ENCODE measurements at places on chromosomes 16 and 17.

- no peak for DNase-seq
Measured at GRCh38 chr17:14940108-14940937, 324.8 kb downstream of the PMP22 start.

DNA sequence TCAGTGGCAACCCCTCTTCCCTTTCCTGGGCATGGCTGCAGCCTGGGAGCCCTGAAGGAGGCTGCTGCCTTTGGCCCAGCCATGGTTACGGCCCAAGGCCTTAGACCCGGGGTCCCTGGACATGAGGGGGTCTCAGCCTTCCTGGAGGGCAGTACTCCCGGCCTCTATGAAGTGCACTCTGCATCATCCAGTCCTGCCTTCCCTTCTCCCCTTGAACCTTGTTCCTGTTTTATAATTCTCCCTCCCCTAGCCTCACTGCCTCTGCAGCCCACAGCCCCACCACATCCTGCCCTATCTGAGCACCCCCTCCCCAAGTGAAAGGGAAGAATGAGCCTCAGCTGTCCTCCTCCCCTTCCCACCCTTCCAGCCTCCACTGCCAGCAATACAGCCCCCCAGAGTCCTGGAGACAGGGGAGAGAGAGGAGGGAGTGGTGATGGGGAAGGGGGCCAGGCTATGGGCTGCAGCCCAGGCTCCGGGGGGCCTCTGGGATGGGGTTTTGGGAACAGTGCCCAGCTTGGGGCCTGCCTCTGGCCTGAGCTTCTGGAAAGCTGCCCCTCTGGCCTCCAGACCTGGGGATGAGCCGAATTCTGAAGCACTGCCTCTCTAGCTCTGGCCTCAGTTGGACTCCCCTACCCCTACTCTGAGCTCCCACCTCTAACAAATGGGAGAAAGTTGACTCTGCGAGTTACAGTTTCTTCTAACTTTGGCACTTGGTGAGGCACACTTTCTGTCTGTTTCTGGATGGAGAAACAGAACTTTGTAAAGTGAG, 7.6 kb downstream of the CCR7 start:
- DNase-seq = no peak

GRCh38 chr17:8018436-8018835, 16.0 kb downstream of the GUCY2D start:
- DNase-seq = no peak

DNA sequence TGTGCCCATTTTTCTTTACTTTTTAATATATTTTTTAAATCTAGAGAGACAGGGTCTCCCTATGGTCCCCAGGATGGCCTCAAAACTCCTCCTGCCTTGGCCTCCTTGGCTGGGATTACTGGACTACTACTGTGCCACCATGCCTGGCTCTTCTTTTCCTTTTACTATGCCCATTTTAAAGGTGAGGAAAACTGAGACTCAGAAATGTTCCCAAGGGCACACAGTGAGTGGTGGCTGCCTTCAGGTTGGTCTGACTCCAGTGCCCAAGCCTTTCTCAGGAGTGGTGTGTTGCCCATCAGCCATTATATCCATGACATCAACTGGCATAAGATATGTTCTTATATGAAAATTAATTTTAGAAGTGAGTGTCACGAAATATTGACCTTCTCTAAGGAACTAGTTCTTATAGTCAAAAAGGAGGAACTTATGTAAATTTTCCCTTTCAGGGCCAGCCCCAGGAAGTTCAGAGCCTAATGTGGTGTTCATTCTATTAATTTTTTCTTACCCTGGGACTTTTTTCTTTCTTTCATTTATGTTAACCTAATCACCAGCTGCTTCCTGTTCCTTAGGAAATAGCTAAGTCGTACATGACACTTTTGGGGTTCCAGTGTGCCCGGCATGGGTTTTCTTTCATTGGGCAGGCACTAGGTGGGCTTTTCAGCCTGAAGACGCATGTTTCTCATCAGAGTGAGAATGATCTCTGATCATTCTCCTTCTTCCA, 17.9 kb upstream of the SPN start:
- no peak for DNase-seq

- no peak for DNase-seq
Measured at GRCh38 chr17:72574675-72575510, 454.1 kb downstream of the SOX9 start.

- no peak for DNase-seq
Measured at GRCh38 chr17:57984936-57985674, 2.9 kb downstream of the VEZF1 start.

DNA sequence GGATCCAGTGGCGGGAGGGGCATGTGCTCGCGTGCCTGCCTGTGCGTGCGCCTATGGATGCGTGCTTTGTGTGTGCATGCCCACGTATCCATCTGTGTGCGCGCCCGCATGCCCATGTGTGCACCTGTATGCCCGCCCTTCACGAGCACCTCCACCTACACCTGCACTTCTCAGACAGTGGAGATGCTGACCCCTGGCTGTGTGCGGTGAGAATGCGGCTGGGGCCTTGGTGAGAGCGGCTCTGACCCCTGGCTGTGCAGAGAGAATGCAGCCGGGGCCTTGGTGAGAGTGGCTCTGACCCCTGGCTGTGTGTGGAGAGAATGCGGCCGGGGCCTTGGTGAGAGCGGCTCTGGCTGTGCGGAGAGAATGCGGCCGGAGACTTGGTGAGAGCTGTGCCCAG, 33.9 kb downstream of the AXIN1 start:
- peak; percentile 18 for DNase-seq

DNA sequence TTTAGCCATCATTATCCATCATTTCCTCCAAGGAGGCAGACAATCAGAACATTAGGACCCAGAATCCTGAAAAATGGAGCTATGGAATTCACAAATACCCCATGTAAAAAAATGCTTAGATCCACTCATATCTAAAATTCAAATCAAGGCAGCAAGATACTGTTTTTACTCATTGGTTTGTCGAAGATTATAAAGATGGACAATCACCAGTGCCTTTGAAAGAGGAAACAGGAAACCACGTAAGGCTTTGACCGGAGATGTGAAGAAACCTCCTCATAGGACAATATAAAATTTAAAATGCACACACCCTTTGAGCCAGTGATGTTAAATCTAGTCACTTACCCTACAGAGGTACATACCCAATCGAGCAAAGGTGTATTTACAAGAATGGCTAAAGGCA, 130.0 kb downstream of the XYLT1 start:
- no peak for DNase-seq

DNA sequence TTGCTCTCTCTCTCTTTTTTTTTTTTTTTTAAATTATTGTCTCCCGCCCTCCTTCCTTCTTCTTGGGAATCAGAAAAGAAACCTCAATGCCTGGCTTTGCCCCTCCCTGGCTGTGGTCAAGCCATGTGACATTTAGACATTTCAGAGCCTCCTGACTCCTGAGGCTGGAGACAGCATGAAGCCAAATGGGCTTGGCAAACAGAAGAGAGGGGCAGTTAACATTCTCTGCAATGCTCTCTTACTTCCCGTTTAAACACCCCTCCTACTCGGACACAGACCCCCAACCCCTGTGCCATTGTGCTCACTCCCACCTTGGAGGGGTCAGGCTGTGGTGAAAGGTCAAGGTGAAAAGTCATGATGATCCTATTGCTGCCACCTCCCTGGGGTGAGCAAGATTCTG, 14.7 kb upstream of the MEOX1 start:
- DNase-seq = no peak

- no peak for DNase-seq
Measured at GRCh38 chr17:42284024-42284369, 4.3 kb upstream of the STAT5A start.

DNA sequence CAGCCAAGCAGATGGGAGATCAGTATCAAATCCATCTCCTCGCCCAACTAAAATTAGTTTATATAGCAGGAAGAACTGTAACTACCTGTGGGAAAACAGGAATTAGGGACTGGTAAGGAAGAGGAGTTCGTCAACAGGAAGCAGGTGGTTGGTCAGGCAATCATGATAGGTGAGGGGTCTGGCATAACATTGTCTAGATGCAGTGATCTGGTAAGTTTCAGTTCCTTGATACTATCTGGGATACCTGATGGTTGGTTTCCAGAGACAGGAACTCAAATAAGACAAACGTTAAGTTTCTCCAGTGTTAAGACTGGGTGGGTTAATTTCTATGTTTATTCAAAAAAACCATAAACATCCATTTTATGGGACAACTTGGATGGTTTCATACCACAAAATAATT, 53.8 kb downstream of the CEP112 start:
- DNase-seq = no peak

DNA sequence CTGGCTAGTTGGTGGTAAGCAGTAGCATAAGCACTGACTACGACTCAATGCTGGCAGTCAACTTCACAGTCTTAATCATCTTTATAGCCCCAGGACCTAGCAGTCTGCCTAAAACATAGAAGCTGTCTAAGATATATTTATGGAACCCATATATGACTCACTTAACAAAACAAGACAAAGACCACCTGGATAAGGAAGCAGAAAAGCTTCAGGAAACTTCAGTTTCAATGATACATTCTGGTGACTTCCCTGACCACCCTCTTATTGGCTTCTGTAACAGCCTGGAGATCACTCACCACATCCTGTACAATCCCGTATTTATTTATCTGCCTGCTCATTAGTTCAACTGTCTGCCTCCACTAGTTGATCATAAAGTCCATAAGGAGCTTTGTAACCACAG, 95.5 kb downstream of the PMP22 start:
- DNase-seq = no peak

GRCh38 chr16:13956635-13957196, 36.8 kb downstream of the ERCC4 start:
- no peak for DNase-seq

- no peak for DNase-seq
Measured at GRCh38 chr16:22358000-22358399, 16.4 kb downstream of the CDR2 start.

DNA sequence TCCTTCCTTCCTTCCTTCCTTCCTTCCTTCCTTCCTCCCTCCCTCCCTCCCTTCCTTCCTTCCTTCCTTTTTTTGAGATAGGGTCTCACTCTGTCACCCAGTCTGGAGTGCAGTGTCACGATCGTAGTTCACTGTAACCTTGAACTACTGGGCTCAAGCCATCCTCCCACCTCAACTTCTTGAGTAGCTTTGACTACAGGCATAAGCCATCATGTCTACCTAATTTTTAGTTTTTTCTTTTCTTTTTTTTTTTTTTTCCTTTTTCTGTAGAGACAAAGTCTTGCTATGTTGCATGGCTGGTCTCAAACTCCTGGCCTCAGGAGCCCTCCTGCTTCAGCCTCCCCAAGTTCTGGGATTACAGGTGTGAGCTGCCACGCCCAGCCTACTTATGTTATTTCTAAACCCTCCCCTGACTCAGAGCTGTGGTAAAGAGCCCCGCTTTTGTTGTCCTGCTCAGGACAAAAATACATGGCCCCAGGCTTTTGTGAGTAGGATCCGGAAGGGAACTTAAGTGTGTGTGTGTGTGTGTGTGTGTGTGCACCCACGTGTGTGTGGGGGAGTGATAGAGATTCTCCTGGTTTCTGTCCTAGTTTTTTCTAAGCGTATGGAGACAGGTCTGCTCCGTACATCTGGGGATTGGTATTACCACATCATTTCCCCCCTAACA, 67.1 kb downstream of the PRKCB start:
- no peak for DNase-seq

DNA sequence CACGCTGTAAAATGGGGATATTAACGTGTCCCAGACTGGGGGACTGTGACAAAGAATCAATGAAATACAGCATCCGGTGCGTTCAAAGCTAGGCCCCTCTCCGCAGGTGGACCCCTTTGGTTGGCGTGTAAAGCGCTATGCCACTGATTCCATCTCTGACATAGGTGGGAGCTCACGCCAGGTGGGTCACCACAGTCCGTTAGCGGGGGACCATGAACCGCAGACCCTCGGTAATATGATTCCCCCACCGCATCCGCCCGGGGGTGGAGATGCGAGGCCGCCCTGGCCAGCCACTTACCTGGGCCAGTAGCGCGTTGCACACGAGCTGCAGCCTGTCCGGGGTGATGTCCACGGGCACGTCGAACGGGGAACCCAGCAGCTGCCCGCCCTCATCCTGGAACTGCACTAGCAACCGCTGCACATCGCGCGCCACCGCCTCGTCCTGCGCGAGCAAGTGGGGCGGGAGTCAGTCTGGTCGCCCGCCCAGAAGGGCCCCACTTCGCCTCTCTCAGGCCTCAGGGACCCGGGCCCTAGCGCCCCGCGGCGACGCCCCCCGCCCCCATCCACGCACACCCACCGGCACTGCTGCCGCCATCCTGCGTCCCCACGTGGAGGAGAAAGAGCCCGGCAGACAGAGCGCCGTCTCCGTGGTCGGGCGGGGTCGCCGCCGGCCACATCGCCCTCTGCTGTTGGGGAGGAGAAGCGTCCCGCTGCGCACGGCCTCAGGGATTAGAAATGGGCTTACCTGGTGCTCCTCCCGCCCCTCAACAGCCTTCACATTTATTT, at the start of gene NLE1:
TSS of gene NLE1 (minus strand) at position 623 of the 786 bp plus-strand sequence. CDS start at position 595, 28 bp downstream.
- peak; percentile 81 for DNase-seq

GRCh38 chr17:17768424-17769088, 68.2 kb downstream of the SREBF1 start:
- DNase-seq = no peak

DNA sequence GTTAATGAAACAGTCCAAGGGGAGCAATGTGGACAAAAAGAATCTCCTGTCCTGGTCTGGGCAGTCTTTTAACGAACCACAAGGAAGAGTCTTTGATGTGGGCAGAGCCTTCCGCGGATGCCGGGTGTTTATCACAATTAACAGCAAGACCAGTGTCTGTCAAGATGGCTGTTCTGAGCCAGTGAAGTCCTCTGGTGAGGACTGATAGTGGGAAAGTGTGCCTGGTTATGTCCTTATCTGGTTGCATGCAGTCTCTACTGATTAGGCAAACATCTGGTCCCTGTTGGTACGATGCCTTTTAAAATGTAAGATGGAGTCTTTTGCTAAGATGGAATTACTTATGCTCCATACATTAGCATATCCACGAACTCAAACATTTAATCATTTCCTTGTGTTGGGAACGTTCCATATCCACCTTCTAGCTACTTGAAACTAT, 88.5 kb downstream of the ZNF18 start:
- no peak for DNase-seq

DNA sequence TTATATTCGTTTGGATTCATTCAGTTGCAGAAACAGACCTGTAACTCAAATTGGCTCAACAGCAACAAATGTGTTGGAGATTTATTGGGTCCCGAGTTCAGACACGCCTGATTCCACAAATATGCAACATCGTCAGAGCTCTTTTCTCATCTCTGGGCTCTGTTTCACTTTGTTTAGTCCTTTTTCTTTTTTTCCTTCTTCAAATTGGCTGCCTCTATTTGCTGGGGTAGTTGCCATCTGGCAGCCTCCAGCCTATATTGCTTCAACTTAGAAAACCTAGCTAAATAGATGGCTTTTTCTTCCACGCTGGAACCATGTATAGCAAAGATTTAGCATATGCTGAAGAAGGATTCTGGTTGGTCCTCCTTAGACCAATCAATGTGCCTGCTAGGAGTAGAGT, 398.5 kb downstream of the RBFOX1 start:
- no peak for DNase-seq
